Activated CD4-positive, alpha-beta memory T cell treated with anti-CD3 and anti-CD28 coated beads for 36 hours (primary cell): ENCODE measurements at places on chromosomes 7 and 10. TPM values are rescaled to one million over a fixed set of nuclear protein-coding genes. Genes with fewer than 3 reads are reported as not detected.

DPCD gene
- total RNA-seq = 14.4 TPM

- H3K36me3 ChIP-seq = no peaks in the 10 kb centered on the region
- H3K27ac ChIP-seq = no peak overlapping the region
- no peak for DNase-seq
- H3K4me1 ChIP-seq = no peaks in the 10 kb centered on the region
- no peaks in the 10 kb centered on the region for H3K27me3 ChIP-seq
Observed at GRCh38 chr7:17090751-17091150, 207.7 kb upstream of the AHR start.

UTF1 gene
- not detected for total RNA-seq

DNA sequence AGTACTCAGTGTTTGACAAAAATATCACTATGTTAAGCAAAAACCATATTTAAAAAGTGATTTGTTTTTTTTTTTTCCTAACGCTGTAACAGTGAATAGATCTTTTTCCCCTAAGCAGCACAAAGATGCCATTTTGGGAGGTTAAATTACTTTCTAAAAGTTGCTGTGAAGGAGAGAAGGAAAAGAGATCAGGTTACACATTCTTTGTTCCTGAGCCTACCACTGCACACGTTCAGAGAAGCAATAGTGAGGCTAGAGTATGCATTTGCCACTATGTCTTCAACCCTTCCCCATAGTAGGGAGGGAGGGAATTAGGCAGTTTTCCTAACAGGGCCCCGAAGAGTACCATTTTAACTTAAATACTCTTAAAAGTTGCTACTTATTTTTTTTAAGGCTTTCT is 38.9 kb downstream of the BMPR1A start:
- no peak for DNase-seq
- no peak overlapping the region for H3K27ac ChIP-seq
- no peaks in the 10 kb centered on the region for H3K27me3 ChIP-seq
- H3K4me1 ChIP-seq = peaks cover 16% of the 10 kb centered on the region

DNA sequence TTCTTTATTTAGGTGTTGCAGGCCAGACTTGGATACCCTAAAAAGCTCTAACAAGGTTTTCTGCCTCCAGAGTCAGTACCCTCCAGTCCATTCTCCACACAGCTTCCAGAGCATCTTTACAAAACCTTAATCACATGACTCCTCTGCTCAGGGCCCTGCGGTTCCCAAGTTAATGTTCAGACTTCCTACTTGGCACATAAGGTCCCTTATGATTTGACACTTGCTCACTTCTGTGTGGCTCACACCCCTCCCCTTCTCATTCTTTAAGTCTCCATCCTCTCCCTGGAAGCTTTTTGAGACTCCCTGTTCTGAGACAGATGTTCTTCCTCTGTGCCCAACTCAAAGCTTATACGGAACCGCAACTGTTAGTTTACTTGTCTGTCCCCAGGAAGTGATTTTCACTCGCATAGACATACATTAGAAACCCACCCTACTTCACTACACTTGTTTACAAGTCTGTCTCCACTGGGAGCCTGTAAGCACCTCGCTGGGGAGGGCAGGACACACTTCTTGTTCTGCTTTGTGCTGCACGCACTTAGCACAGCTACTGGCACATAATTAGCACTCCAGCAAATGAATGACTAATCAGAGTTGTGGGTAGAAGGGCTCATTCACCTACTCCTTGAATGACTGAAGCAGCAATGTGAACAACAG is 154.3 kb upstream of the LAMB4 start:
- no peaks in the 10 kb centered on the region for H3K4me1 ChIP-seq
- H3K4me3 ChIP-seq = no peak overlapping the region
- H3K27ac ChIP-seq = no peak overlapping the region
- no peaks in the 10 kb centered on the region for H3K36me3 ChIP-seq
- no peak for DNase-seq
- peaks cover 15% of the 10 kb centered on the region for H3K27me3 ChIP-seq

- H3K4me1 ChIP-seq = no peaks in the 10 kb centered on the region
- DNase-seq = no peak
- no peaks in the 10 kb centered on the region for H3K36me3 ChIP-seq
- no peak overlapping the region for H3K4me3 ChIP-seq
- no peak overlapping the region for H3K27ac ChIP-seq
Observed at GRCh38 chr7:91228927-91229558, 35.2 kb upstream of the FZD1 start.

ACSL5 gene
- total RNA-seq = 30.1 TPM

RSU1 gene
- 60.6 TPM for total RNA-seq

DNA sequence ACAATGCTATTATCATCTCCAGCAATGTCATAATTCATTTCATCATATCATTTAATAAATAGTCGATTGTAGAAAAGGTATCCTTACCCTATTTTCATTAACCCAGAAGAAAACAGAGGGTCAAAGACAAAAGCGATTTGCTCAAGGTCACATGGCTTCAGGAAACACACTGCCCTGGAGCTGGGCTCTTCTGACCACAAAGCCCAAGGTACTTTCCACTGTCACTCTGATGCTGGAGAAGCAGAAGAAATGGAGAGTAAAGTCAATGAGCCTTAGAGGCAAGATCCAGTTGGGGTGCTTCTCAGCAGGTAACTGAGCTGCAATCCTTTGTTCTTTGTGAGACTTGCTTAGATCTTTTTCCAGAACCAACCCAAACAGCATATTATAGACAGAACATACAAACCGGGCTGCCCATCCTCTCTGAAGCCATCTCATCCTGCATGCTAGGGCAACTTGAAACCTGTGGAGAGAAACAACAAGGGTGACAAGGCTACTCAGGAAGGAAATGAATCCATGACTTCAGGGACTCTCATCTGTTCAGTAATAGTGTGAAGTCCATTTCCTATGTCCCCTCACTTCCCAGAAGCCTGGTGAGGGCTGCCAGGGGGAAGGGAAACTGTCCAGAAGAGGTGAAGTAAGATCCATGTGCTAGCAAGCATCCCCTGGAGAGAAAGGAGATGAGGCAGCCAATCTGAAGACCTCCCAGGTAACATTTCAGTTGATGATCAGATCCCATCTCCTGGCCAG is 148.6 kb upstream of the SVIL start:
- peaks cover 13% of the 10 kb centered on the region for H3K27me3 ChIP-seq
- DNase-seq = no peak
- no peaks in the 10 kb centered on the region for H3K4me1 ChIP-seq
- H3K4me3 ChIP-seq = no peak overlapping the region
- no peaks in the 10 kb centered on the region for H3K36me3 ChIP-seq

GRCh38 chr7:2886391-2886790 is 42.3 kb upstream of the GNA12 start:
- H3K4me1 ChIP-seq = peaks cover 3% of the 10 kb centered on the region
- H3K4me3 ChIP-seq = no peak overlapping the region
- peak overlapping the region; percentile 24 for H3K27ac ChIP-seq
- DNase-seq = no peak
- no peaks in the 10 kb centered on the region for H3K27me3 ChIP-seq

GRCh38 chr7:24572997-24573553 is at the start of gene PALS2:
TSS of gene PALS2 (plus strand) at chr7:24573452. CDS start at chr7:24623668, 50,216 bp downstream.
- H3K4me3 ChIP-seq = peak within 1 kb of the TSS; percentile 83
- peak within 1 kb of the TSS; percentile 70 for H3K27ac ChIP-seq
- H3K27me3 ChIP-seq = peaks cover 3% of the 10 kb centered on the region
- H3K4me1 ChIP-seq = peaks cover 28% of the 10 kb centered on the region
- H3K36me3 ChIP-seq = no peaks in the 10 kb centered on the region
- DNase-seq = peak; percentile 82

NPY4R2 gene
- total RNA-seq = not detected

DNA sequence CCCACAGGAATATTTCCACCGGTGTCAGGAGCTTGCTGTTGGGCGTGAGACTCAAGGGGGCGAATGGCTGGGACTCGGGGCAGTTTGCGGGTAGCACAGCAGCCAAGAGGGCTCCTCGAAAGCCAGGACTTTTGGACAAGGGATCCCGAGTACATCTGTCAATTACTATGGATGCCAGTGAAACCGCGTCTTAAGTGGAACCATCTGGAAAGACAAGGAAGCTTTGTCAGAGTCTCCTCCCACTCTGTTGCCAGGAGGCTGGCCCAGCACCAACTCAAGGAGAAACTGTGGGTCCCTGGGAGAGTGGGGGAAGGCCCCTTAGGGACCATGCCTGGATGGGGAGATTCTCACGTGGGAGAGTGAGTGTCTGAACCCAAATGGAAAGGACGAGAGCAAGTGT is 57.1 kb downstream of the C10orf143 start:
- peaks cover 4% of the 10 kb centered on the region for H3K27me3 ChIP-seq
- H3K4me3 ChIP-seq = no peak overlapping the region
- H3K36me3 ChIP-seq = peaks cover 4% of the 10 kb centered on the region
- H3K4me1 ChIP-seq = no peaks in the 10 kb centered on the region
- no peak for DNase-seq
